Stimulated activated CD4-positive, alpha-beta T cell treated with anti-CD3 and anti-CD28 coated beads, Interleukin-15, amount 100 ng/mL, for 1 hour (primary cell): ENCODE measurements at places on chromosomes 3 and 15.

- DNase-seq, result no peak
Observed at GRCh38 chr3:76565496-76566210, 474.2 kb upstream of the ROBO2 start.

- no peak for DNase-seq
Observed at GRCh38 chr3:194328053-194328657, 23.0 kb downstream of the CPN2 start.

DNA sequence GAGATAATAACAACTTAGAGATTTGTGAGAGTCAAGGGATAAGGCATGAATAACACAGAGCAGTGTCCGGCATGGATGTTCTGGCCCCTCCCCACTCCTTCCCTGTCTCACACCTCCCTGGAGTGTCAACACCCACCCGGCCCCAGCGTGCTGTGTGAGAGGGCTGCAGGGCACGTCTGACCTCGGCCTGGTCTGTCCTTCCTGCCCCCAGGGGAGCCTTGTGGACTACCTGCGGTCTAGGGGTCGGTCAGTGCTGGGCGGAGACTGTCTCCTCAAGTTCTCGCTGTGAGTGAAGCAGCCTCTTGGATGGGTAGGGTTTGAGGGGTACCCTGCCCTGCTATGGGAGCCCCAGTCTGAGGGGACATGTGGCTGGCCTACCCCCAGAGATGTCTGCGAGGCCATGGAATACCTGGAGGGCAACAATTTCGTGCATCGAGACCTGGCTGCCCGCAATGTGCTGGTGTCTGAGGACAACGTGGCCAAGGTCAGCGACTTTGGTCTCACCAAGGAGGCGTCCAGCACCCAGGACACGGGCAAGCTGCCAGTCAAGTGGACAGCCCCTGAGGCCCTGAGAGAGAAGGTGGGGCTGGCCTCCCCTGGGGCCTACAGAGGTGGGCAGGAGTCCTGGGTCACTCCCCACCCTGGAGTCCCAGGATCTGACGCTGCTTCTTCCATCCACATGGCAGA is 11.2 kb upstream of the LMAN1L start:
- DNase-seq, result no peak

GRCh38 chr15:33621141-33621540 is 310.4 kb downstream of the RYR3 start:
- DNase-seq, result no peak

- no peak for DNase-seq
Observed at GRCh38 chr3:24519368-24520100, 24.9 kb upstream of the THRB start.

GRCh38 chr3:138768125-138768524 is 66.6 kb downstream of the PIK3CB start:
- no peak for DNase-seq

DNA sequence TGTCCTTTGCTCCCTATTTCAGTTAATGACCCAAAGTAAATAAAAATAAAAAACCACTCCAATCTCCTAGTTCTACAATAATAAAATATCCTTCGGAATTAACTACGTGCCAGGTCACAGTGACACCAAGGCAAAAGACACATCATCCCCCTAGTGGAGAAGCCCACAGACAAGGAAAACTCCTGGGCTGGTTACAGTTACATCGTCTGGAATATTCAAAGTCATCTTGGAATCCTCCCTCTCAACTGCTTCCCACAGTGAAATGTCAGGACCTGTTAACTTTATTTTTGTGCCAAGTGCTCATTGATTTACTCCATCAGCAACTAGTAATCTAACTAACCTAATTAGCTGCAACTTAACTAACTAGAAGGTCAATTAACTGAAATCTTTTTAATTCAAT is 349.3 kb downstream of the MAGI1 start:
- DNase-seq, result no peak
